ENCODE measurements at places on chromosomes 16 and 17.

DNA sequence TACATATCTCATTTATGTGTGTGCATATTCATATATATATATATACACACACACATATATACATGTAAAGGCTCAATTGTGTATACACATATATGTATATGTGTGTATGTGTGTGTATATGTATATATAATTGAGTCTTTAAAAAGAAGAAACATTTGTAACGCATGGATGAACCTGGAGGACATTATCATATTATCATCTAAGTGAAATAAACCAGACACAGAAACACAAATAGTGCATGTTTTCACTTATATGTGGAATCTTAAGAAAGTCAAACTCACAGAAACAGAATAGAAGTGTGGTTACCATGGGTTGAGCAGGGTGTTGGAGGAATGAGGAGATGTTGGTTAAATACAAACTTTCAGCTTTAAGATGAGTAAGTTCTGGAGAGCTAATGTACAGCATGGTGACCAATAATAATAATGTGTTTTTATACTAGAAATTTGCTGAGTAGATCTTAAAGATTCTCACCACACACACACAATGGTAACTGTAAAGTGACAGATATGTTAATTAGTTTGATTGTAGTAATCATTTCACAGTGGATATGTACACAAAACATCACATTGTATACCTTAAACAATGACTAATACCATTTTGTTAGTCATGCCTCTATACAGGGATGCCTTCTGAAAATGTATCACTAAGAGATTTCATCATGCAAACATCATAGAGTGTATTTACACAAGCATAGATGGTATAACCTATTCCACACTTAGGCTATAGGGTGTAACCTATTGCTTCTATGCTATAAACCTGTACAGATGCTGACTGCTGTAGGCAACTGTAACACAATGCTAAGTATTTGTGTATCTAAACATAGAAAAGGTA is 132.6 kb upstream of the CACNG5 start:
- no peak for DNase-seq

GRCh38 chr17:67260170-67260987 is 15.4 kb upstream of the HELZ start:
- no peak for DNase-seq

DNA sequence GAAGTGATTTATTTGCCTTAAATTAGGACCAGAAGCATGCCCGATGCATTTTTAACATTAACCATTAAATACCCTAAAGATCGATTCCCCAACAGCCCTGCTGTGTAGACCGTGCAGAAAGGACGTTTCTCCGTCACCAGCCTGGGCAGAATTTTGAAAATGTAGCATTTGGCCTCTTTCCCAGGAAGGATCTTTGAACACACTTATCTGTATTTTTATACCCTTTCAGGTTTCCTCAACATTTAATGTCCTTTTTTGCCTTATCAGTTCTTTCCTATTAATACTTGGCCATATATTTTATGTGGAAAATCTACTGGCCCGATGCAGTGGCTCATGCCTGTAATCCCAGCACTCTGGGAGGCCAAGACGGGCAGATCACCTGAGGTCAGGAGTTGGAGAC is 54.6 kb upstream of the ZNF750 start:
- no peak for DNase-seq

- no peak for DNase-seq
Measured at GRCh38 chr16:23902034-23902747, 66.4 kb downstream of the PRKCB start.

All from cerebellar nuclear complex (tissue), 1 donor.